Liver (tissue), 10 donors: ENCODE measurements at places on chromosomes 12 and 14.

- no peak for DNase-seq
Measured at GRCh38 chr12:26555139-26555538, 277.9 kb downstream of the ITPR2 start.

DNA sequence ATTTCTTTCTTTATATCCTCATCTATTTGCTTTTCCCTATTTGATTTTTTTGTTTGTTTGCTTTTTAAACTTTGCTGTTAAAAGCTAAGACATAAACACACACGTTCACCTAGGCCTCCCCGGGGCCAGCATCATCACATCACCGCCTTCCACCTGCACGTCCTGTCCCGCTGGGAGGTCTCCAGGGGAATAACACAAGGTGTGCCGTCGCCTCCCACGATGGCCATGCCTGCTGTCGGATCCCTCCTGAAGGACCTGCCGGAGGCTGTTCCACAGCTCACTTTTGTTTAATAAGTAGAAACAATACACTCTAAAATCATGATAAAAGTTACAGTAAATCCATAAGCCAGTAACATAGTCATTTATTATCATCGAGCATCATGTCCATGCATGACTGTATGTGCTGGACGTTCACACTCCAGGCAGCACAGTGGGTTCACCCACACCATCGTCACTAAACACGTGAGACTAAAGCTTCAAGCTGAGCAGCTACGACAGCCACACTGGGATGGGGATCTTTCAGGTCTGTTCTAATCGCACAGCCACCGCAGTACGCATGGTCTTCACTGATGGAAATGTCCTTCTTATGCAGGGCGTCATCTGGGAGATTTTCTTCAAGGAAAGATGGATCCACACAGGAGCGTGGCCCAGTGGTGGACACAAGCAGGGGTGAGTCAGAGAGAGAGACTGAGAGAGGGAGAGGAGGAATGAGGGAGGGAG, 3.6 kb downstream of the RIMBP2 start:
- no peak for DNase-seq

DNA sequence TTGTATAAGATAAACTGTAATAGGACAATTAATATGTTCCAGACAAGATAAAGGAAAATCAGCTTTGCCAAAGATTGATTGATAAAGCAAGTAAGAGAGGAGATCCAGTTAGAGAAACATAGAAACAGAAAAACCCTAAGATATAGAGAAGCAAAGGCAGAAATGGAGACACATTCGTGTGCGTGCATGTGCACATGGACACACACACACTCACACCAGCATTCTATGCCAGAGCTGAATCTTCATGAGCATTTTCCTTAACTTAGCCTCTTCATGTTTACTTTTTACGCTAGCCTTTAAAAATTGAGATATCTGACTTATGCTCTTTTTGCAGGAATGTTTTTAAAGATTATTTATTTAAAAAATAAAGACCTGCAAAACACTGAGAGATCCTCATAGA, 168.5 kb upstream of the ATP2B1 start:
- DNase-seq, result no peak

DNA sequence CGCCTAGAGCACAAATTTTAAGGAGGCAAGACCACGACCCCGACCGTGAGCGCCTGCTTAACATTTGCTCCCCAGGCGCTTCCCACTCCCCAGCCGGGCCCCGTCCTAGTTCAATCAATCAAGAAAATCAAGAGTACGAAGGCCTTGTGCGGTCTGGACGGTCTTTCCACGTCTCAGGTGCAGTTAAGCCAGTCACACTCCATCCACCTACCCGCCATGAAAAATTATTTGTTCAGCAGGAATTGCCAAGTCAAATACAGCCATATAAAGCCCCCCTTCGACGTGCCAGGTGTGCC, 603 bp upstream of the LRR1 start:
- DNase-seq, result no peak

GRCh38 chr12:28446031-28446430, 255.8 kb downstream of the CCDC91 start:
- no peak for DNase-seq

DNA sequence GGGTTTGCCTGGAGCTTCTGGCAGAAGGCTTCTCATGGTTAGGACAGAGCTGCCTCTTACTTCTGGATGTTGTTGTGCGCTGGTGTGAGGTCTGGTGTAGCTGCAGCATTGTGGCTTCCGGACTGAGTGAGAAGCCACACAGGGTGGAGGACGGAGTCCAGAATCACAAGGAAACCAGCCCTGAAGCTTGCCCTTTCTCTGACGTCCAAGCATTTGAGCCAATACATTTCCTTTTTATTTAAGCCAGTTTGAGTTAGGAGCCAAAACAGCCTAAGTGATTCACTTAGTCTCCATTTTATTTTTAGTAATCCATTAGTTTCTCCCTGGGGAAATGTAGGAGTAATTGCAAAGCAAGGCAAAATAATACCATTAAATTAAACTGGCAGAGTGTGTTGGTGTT, 402.4 kb upstream of the RGS6 start:
- DNase-seq, result no peak

- no peak for DNase-seq
Measured at GRCh38 chr12:45517381-45517780, 212.1 kb upstream of the ARID2 start.

- no peak for DNase-seq
Measured at GRCh38 chr12:59149995-59150642, 229.8 kb upstream of the LRIG3 start.

GRCh38 chr12:45725631-45726602, 3.6 kb upstream of the ARID2 start:
- no peak for DNase-seq

DNA sequence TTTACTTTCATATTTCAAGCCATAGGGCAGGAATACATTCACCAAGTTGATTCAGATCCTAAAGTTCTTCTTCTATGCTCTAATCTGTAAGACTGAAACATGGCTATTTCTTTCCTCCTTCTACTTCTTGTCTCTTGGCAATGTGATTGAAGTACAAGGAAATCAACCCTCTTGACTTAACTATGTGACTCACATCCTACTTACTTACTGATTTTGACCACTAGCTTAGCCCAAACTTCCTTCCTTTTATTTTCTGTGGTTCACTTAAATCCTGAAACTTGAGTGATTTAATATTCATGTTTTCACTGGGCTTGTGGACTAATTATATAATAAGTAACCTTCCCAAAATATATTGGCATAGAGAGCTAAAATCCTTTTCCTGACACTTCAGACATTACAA, 111.2 kb upstream of the NOVA1 start:
- DNase-seq, result no peak

DNA sequence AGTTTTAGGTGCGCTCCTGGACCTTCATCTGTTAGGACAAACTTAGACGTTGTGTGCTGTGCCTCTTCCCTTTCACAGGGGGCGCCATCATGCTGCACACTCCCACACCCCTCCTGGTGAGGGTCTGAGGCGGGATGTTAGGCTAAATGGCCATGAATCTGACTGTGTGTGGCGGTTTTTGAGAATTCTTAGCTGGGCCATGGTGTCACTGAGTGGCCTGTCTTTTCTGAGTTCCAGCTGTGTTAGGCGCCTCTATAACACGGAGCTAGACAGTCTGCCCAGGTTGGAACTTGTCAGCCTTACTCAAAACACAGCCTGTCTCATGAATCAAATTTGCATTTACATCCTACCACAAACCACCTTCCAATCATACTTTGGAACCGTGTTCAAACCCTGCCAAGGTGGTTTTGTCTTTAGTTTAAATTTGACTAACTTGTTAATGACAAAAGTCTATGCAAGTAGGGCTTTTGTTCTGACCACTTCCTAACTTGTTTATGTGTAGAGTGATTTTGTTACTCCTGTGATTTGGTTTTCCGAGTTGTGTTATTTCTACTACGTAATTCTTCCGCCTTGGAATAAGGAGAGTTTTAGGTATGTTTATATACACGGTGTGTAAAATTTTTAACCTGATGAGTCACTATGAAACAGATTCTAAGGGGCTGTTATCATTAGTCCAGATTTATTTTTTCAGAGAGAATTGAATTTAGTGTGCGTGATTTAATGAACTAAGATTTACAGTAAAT, 19.6 kb downstream of the ACVR1B start:
- no peak for DNase-seq

- no peak for DNase-seq
Measured at GRCh38 chr12:104964856-104965205, 6.7 kb upstream of the SLC41A2 start.

GRCh38 chr14:95886366-95887056, 9.9 kb downstream of the TUNAR start:
- DNase-seq, result no peak

DNA sequence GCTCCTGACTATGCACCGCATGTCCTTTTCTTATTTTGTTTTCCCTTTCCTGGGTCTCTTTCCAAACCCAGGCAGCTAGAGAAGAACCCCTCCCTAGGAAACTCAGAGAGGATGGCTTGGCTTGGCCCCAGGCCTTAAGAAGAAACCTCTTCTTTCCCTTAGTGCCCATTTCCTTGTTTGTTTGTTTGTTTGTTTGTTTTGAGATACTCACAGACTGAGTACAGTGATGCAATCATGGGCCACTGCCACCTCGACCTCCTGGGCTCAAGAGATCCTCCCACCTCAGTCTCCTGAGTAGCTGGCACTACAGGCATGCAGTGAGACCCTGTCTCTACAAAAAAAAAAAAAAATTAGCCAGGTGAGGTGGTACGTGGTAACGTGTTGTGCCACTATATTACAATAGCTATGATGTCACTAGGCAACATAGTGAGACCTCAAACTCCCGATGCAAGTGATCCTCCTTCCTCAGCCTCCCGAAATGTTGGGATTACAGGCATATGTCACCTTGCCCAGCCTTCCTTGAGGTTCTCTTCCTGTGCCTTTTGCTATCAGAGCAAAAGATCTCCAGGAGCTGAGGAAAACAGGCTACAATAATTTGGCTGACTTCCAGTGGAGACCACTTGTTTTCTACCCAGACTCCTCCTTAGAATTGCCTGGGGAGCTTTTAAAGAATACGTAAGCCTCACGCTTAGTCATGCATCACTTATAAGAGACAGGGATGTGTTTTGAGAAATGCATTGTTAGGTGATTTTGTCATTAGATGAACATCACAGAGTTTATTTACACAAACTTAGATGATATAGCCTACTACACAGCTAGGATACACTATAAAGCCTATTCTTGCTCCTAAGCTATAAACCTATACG, 34.5 kb upstream of the LGALS3 start:
- DNase-seq, result no peak

- no peak for DNase-seq
Measured at GRCh38 chr14:82778601-82779000, 1244.9 kb upstream of the SEL1L start.

GRCh38 chr14:72598306-72598705, 295.6 kb downstream of the DPF3 start:
- DNase-seq, result no peak

GRCh38 chr14:63654936-63655335, 13.3 kb upstream of the WDR89 start:
- DNase-seq, result no peak

DNA sequence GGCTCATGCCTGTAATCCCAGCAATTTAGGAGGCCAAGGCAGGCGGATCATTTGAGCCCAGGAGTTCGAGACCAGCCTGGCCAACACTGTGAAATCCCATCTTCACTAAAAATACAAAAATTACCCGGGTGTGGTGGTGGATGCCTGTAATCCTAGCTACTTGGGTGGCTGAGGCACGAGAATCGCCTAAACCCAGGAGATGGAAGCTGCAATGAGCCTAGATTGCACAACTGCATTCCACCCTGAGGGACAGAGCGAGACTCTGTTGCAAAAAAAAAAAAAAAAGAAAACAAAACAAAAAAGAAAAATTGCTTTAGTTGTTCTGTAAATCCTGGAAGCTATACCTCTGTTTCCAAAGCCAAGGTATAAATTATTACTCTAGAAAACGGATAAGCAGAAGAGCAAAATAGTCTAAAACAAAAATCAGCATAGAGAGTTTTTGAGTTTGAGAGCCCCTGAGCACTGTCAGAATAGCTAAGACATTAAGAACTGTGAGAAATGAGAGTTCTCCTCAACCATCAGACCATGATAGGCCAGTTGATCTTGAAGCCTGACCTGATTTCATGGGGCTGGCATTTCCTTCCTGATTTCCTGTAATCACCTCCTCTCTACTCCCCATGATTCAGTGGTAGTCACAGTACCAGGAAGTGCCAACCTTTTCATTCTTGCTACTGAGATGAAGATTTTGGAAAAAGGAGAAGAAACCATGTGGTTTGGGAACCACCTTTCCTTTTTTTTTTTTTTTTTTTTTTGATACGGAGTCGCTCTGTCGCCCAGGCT, 31.7 kb downstream of the ATP2A2 start:
- DNase-seq, result no peak

DNA sequence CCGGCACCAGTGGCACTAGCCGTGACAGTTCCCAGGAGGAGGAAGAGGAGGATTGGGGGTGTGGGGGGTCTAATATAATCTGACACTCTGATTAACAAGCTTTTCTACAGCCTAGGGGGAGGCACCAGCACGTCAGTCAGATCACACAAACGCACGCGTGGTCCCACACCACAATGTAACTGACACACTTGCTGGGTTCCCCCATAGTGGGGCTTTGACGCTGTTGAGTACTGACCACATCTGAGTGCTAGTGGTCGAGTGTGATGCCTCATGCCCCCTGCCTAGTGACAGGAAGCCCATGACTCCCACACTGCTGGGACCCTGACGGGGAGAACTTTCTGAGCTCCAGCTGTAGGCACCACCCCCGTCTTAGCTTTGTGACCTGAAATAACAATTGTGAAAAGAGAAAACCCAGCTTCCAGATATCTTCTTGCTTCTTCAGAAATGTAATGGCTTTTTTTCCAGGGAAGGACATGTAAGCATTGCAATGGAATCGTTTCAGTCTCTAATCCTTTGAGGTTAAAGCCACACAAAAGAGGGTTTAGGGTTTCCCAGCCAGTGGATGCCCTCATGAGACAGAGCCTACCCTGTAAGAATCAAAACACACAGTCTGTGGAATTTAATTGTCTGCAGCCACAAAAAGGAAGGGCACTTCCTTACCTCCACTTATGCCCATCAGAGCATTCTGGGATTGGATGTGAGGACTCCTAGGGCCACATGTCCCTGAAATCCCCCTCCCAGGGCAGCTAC, 183.9 kb downstream of the PIWIL1 start:
- no peak for DNase-seq

- DNase-seq, result no peak
Measured at GRCh38 chr12:130680451-130680990, 35.6 kb downstream of the RIMBP2 start.

- DNase-seq, result no peak
Measured at GRCh38 chr12:46518729-46519128, 146.2 kb upstream of the SLC38A2 start.

DNA sequence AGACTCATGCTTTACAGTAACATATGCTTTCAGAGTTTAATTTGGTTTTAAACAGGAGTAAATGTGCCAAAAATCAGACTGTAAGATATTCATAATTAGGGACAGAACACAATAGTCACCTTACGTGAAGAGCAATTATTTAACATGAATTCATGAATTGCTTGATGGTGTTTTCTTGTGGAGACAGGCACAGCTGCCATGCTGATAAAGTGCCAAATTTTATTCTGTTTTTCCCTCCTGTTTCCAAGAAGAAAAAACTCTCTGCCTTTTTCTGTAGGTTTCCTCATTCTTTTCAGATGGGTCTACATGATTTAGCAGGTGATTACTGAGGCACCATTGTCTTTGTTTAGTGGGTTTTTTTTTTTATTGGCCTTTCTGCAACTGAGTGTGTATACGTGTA, 80.1 kb downstream of the C12orf42 start:
- DNase-seq, result no peak

GRCh38 chr12:51388846-51389245, 2.4 kb downstream of the GALNT6 start:
- no peak for DNase-seq
